ENCODE measurements at places on chromosomes 2 and 18.
A peak's percentile ranks its signal among the peaks of the same experiment; 100 is the strongest.

DNA sequence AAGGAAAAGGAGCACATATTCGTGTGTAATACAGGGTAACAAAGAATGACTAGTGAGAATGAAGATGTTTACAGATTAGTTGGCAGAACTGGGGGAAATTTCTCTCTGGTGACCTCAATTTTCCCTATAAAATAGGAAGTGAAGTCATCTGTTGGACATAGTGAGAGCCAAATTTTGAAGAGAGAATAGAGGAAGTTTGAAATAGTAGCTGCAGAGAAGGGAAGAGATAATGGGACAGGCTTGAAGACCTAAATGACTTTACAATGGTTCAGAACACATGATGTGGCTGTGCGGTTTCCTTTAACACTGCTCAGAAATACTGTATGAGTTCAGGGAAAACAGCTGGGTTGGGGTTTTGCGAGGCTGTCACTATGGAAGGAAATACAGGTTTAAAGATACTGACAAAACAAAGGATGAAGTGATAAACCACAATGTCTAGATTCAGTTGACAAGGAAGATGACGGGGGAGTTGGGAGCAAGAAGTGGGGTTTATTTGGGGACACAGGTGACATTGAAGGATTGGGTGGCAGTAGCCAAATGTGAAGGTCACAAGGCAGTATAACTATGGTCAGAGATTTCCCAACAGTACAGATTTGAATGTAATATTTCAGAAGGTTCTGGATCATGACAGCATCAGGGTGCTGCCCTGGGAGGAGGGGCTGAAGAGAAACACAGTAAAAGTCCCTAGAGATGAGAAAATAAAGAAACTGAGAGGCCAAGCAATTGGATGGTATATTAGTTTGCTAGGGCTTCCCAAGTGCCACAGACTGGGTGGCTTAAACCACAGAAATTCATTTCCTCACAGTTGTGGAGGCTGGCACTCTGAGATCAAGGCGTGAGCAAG, 82.6 kb upstream of the TANK start:
- DNase-seq: peak; percentile 20

- no peak for DNase-seq
These were observed 63.3 kb downstream of the MAPRE2 start for GRCh38 chr18:35104391-35105051.

DNA sequence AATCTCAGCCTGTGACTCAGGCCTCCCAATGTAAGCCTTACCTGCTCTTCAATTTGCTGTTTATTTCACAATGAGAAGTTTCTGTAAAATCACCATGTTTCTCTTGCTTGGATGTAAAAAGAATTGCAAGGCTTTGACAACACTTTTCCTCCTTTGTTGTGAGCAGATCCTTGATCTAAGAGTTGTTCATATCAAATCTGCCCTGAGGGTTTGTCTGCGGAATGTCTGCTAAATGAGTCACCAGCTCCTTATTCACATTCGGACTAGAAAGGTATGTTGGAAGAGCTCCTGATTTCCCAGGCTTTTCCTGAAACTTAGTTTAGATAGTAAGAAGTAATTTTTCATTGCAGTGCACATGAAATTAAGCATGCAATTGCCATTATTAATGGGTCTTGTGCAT, 268.2 kb upstream of the TCF4 start:
- no peak for DNase-seq

DNA sequence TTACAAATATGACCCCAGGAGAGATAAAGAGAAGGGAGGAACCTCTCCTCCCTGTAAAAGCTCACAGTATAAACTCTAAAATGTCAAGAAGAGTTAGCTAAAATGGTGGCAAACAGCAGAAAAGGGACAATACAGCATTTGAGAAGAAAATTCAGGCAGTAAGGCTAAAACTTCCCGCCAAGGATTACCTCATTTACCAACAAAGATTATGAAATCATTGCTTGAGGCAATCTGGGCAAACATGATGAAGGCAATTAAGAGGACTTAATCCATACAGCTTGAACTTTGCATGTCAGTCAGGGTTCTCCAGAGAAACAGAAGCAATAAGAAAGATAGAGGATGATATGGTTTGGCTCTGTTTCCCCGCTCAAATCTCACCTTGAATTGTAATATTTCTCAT, 81.4 kb downstream of the CMPK2 start:
- no peak for DNase-seq

DNA sequence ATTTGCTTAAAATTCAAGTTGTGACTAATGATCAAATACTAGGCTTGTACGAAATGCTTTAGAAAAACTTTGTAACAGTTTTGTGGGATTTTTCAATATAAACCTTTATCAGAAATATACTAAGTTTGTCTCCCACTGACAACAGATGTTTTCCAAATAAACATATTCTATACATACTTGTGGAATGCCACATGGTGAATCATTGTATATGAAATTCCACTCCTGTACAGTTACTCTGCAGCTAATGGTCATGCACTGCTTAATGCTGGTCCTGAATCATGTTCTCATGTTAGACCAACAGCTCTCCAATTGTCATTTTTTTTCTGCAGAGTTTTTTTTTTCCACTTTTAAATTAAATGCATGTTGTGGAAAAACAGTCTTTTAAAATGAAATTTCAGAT, 90.1 kb downstream of the DPP4 start:
- no peak for DNase-seq

DNA sequence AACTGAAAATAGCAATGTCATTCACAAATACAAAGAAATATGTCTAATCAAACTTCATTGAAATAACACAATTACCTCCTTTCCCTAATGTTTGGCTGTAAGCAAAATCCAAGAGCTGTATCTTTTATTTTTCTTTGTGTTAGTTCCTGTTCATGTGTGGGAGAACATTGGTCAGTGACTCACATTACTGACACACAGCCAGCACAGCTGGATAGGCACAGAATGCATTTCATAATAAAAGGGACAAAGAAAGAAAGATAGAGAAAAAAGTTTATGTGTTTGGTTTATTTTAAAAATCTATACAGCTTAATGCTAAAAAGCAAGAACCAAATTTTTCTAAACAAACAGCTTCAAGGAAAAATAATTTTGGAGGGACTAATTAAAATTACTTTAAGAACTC, 185.6 kb upstream of the COL3A1 start:
- DNase-seq: peak; percentile 48

GRCh38 chr2:160331258-160332025, 131.4 kb upstream of the ITGB6 start:
- no peak for DNase-seq

DNA sequence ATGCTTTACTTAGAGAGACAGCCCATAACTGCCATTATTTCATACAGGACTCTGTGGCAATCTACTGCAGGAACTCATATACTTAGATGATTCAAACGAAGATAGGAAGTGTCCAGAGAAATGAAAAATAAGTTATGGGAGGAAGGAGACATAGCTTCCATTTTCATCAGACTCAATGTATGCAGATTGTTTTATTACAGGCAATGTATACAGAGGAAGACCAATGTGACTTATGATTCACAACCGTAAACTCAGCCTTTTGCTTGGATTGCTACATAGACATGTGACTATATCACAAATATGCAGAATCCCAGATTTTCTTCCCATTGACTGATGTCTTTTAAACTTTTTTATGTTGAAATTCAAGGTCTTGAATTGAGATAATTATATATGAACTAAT, 793.4 kb downstream of the SATB2 start:
- DNase-seq: no peak

- DNase-seq: no peak
These were observed 170.3 kb downstream of the TTC32 start for GRCh38 chr2:19731515-19731914.

GRCh38 chr2:231605607-231606091, 13.0 kb downstream of the TEX44 start:
- peak; percentile 17 for DNase-seq

- DNase-seq: no peak
These were observed 110.7 kb downstream of the SH3RF3 start for GRCh38 chr2:109239720-109240119.

DNA sequence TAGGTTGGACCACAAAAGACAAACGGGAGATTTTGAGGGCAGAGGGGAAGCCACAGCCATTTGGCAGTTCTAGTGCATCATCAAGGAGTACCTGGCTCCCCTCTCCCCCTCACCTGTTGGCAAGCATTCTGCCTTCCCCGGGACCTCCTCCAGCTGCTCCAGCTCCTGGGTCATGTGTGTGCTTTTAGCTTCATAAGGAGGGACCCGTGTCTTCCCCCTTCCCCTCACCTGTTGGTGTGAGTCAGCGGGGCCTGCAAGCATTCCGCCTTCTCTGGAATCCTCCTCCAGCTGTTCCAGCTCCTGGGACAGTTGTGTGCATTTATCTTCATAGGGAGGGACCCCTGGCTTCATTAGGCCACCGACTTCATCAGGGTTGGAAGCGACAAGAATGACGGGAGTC, 58.8 kb downstream of the SPP2 start:
- no peak for DNase-seq

- no peak for DNase-seq
These were observed 75.2 kb downstream of the INPP4A start for GRCh38 chr2:98519851-98520250.
